ENCODE measurements at places on chromosomes 6 and 20.

GRCh38 chr20:42111349-42111748, 493.2 kb upstream of the CHD6 start:
- no peak for DNase-seq

- DNase-seq: no peak
These were observed 30.2 kb downstream of the SNX9 start for GRCh38 chr6:157853018-157853805.

DNA sequence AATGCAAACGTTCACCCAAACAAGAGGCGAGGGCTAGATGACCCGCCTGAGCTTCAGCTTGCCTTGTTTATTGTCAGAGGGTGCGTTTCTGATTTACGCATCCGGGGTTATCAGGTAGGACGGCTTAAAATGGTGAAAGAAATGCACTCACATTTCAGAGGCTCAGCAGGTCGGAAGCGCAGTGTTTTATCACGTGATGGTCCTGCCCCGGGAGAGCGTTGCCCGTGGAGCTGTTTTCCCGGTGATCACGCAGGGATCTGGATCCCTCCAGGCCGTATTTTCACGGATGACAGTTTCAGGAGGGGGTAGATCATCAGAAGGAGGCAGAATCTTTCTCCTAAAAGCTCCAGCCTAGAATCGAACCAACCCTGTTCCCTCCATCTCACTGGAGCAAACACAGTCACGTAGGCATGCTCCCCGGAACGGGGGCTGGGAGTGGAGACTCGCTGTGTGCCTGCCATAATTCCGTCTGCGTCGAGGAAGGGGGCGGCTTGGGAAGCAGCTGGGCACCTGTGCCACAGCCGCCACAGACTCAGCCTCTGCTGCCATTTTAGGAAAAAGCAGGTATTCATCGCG, 121.7 kb downstream of the SMOC2 start:
- DNase-seq: no peak

DNA sequence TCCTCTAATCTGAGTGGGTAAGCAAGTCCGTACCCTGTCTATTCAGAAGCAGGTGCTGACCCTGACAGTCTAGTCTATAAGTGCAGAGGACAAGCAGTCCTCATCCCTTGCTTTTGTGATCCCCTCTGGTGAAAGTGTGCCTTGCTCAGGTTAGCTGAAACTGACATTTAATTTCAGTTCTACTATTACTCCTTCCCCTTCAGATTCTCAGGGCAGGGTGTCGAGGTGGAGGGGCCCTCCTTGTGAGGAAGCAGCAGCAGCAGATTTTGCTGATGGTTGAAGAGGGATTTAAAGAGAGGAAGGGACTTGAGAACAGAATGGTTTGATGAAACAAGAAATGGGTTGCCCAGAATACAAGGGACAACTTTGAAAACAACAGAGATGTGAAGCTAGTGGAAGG, 309.3 kb downstream of the CLIC5 start:
- DNase-seq: no peak

DNA sequence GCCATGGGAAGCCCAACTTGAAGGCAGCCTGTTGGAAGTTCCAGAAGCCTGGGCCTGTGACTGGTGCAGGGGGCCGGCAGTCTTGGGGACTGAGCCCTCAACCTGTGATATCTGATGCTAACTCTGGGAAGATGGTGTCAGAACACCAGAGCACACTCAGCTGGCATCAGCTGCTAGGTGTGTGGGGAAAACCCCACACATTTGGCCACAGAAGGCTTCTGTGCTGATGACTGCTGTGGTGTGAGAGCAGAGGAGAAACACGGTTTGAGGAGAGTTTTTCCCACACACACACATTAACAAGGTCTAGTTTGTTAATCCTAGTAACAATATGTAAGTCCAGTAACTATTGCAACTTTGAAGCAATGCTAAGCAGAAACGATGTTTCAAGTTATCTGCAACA, 78.0 kb downstream of the PSMB1 start:
- no peak for DNase-seq

DNA sequence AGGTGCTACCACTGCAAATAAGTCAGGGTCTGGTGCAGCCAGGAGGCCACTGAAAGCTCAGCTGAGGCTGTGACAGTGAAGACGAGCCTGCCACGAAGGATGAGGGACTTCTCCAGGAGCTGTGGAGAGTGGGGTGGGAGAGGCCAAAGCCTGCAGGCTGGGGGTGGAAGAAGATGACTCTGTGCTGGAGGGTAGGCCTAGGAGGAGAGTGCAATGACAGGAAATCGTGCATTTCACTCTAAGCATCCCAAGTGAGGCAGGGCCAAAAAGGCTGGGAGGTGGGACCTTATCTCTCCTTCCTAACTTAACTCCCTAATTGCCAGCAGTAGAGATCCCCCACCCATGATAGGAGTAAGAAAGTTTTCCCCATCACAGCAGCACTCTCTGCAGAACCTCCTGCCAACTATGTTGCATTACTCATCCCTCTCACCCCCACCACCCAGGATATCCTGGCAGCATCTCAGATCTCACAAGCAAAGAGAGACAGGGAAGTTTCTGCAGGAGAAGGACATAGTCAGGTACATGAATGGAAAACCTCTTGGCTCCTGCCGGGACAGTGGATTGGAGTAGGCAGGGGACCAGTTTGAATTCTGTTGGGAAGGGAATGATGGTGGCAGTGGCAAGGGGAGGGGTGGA, 466.2 kb downstream of the CDH26 start:
- DNase-seq: no peak
